ENCODE measurements at places on chromosomes 2 and 18. TPM values are rescaled to one million over a fixed set of nuclear protein-coding genes. Genes with fewer than 3 reads are reported as not detected.

MYO7B gene
- total RNA-seq, result 0.07 TPM

ESPNL gene
- 0.22 TPM for total RNA-seq

KRTCAP3 gene
- total RNA-seq, result 65.7 TPM

SLC39A10 gene
- 59.0 TPM for total RNA-seq

PLB1 gene
- 0.49 TPM for total RNA-seq

DNA sequence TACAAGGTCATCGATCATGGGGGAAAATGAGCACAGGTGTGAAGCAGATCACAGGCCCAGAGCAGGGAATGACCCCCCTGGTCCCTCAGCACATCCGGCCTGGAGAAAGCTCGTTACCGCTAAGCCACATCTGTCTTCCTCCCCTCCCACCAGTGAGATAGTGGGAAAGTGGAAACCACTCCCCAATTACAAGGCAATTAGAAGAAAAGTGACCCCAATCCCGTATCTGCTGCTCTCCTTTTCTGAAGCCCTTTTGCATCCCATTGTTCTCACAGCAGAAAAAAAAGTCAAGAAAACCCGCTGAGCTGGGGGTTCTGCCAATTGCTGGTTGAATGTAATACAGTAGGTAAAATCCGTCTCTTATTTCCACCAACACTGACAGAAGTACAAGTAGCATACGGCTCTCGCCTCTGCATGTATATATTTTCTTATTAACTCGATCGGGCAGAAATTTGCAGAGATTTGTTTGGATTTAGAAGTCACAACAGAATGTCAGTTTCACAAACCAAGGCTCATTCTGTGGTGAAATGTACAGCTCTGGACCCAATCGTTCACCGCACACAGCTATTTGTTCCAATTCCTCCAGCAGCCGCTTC lies 287.0 kb downstream of the TCF4 start:
- DNase-seq, result no peak

DNA sequence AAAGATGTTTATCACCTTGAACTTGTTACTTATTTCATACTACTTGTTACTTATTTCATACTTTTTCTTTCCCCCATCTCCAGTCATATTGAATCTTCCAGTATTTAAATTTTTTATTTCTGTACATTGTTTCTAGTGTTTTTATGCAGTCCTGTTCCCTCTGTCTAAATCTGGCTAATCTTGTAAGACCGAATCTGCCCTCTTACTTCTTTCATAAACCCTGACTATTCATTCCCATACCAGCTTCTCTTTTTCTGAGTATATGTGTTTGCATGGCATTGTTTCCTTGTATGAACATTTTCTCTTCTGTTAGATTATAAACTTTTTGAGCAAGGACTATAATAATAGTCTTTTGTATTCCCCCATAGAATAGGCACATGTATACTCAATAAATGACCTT lies 131.7 kb downstream of the TAF4B start:
- DNase-seq, result no peak

DNA sequence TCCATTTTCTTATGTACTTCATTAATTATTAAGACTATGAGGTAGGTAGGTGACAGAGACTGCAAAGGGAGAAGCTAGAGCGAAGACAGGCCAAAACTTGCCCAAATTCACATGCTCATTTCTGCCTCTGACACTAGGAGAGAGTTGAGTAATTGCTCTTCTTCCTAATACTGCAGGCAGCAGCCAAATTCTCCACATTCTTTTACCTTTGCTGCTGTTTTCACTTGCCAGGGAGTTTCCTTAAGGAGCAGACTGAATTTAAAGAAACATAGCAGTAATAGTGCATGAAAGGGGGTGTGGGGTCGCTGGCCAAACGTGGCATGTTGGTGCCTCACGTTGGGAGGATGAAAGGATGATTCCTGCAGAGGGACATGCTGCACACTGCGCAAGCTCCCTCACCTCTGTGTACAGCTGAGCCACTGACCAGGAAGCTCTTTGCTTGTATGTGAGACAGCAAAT lies 12.3 kb downstream of the CRIM1 start:
- no peak for DNase-seq

- no peak for DNase-seq
These were observed 43.3 kb downstream of the TGFA start for GRCh38 chr2:70510313-70510712.

DNA sequence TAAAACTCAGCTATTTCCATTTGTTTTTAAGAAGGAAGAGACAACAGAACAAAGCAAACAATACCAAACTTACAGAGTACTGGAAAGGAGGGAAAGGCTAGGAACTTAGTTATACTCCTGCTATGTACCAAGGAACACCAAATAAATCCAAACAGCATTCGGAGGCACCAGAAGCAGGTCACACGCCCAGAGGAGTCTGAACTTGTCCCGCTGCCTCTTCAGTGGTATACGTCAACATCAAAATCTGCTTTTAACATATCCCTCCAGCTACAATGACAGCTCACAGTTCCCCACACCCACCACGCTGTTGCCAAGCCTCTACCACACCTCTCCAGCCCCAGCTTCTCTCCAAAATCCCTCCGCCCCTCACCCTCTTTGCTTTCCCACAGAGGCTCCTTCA lies 17.3 kb downstream of the C2orf76 start:
- no peak for DNase-seq
